Hypothalamus (tissue), 51 donors: ENCODE measurements at places on chromosomes 3 and 15.

GRCh38 chr3:3587647-3587972 is 211.6 kb upstream of the LRRN1 start:
- DNase-seq: no peak

DNA sequence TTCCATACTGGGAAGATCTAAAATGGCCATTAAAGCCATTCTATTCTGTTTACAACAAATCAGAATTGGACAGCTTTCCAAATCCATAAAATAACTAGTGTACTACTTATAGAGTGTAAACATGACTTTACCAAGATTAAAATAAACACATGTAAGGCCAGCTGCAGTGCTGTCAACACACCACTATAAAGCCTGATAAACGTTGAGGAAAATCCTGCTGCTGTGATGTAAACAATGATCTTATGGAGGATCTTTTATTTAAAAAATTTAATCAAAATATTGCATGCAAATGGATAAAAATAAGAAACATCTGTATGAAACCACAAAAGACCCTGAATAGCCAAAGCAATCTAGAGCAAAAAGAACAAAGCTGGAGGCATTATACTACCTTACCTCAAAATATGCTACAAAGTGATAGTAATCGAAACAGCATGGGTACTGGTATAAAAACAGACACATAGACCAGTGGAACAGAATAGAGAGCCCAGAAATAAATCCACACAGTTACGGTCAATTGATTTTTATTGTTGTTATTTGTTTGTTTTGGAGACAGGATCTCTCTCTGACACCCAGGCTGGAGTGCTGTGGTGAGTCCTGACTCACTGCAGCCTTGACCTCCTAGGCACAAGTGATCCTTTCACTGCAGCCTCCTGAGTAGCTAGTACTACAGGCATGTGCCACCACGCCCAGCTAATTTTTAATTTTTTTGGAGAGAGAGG is 428.8 kb upstream of the C2CD4B start:
- DNase-seq: no peak

GRCh38 chr3:11555881-11556633 is 87.7 kb downstream of the VGLL4 start:
- DNase-seq: no peak

DNA sequence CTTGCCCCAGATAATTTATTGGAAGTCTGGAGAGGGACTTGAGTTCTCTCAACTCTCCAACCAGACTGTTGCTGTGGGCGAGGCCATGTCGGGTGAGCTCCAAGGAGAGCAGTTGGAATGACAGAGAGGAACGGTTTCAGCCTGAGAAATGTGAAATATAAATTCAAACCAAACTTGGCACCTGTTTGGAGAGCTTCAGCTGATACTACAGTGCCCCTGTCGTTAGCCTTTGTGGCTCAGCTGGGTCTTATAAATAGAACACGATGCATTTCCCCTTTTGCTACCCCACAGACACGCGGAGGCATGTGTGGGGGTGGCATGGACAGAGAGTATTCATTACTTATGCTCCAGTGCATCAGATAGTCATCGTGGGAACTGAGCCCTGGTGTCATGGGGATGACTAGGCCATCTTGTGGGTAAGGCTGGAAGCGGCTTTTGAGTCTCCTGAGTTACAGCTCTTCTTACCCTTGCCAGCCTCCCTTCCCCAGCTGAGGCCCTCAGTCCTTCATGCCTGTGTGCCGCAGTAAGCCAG is 15.6 kb downstream of the SMAD3 start:
- peak; percentile 41 for DNase-seq

GRCh38 chr3:97510795-97511194 is 253.8 kb upstream of the ARL6 start:
- no peak for DNase-seq

DNA sequence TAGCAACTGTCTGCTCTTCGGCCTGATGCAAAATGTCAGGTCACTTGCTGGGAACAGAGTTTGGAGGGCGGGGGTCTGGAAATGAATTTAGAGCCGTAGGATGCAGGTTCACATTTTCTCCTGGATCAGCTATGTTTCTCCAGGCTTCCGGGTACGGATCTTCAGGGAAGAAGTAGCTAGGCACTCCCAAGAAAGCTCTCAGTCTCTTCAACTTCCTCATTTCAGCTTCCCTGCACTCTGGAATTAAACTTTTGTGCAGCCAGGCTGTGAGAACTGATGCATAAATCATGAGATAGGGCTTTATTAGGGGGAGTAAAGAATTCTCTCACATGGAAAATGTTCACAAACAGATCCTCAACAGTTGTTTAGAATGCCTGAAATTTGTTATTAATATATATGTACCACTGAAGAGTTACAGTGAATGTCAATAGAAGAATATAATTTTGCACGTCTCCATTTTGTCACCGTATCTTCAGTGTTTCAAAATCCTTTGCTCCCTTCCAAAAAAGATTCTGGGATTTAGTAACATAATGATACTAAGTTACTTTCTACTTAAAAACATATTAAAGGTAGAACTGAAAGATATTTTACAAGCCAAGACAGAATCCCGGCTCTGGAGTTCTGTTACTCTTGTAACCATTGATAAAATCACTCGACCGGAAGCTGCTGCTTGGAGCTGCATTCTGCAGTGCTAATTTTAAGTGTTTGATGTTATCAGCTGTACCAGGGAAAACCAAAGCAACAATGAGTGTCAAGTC is 178.5 kb upstream of the P2RY1 start:
- no peak for DNase-seq

- no peak for DNase-seq
Observed at GRCh38 chr3:37741644-37742043, 120.0 kb upstream of the CTDSPL start.

DNA sequence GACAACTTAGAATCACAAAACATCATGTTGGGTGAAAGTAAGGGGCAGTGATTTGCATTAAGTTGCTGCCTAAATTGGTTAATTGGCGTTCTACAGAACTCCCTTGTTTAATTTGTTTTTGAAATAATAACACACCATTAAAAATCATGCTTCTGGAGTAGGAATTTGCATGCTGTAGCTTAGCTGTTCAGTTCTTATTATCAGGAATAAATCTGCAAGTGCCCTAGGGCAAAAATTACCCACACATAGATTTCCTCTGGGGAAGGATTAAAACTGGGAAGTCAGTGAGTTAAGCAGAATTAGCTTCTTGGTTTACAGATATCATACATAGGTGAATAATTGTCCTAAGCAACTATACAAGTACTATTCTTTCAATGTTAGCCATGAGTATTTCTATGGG is 381.6 kb upstream of the NAALADL2 start:
- no peak for DNase-seq

DNA sequence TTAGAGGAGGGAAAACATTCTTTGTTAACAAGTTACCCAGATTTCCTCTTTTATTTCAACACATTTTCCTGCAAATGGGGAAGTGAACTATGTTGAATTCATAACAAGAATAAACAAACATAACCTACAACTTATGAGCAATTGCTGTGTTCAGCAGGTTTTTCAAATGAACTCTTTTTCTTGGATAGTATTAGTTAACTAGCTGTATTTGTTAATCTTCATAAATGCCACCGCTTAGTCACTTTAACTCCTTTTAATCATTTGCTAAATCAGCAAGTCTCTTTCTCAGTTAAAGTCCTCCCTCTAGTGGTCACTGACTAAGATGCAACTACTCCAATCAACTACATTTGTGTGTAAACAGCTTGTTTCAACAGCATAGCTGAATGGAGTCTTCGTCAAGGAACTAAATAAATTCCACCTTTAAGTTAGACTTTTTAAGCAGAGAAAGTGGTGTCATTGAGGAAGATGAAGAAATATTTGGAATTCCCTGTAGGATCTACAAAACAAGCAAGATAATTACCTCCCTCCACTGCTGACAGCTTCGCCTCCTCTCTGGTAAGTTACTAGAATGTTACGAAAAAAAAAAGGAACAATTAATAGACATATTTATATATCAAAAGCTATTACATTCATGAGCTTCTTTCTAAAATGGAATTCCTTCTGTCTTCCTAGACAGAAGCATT is 1122.0 kb downstream of the ROBO1 start:
- DNase-seq: no peak

DNA sequence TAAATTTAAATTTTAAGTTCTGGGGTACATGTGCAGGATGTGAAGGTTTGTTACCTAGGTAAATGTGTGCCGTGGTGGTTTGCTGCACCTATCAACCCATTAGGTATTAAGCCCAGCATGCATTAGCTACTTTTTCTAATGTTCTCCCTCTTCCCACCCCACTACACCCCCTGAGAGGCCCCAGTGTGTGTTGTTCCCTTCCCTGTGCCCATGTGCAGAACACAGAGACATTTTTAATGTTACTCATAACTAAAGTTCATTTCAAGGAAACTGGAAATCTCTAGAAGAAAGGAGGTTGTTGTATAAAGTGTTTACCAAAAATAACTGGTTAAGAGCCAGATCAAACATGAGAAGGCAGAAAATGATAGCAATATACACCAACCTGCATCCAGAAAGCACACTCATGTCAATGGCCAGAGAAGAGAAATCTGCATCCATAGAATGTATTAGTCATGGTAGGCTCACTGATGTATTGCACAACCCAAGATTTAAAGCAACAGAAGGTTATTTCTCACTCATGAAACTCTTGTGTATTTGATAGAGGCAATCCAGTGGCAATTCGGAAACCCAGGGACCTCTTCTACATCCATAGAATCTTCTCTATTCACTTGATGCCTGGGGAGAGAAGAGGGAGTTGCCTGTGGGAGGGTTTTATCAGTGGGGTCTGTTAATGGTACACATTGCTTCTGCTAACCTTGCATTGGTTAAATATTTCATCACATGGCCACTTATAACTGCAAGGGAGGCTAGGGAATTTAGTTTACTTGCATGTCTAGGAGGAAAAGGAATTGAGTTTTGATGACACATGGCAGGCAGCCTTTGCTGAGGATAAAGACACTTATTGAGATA is 321.9 kb upstream of the RASGRP1 start:
- DNase-seq: no peak

- no peak for DNase-seq
Observed at GRCh38 chr15:78666010-78666409, 25.0 kb upstream of the CHRNB4 start.

DNA sequence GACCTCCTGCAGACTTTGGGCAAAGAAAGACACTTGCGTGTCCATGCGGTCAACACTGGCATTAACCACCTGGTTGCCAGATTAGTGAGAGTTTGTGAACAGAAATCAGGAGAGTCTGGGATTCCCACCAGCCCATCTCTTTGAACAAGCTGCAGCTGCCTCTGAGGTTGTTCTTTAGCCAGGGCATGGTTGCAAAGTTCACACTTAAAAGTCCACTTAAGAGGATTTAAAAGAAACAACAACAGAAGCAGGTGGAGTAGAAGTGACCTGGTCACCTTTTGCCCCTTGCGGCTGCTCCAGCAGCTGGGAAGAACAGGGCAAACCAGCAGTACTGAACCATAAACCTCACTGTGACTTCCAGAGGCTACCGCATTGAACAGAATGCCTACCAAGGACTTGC is 97.3 kb downstream of the FOXB1 start:
- no peak for DNase-seq

- DNase-seq: no peak
Observed at GRCh38 chr3:16358336-16358735, 93.3 kb downstream of the OXNAD1 start.

DNA sequence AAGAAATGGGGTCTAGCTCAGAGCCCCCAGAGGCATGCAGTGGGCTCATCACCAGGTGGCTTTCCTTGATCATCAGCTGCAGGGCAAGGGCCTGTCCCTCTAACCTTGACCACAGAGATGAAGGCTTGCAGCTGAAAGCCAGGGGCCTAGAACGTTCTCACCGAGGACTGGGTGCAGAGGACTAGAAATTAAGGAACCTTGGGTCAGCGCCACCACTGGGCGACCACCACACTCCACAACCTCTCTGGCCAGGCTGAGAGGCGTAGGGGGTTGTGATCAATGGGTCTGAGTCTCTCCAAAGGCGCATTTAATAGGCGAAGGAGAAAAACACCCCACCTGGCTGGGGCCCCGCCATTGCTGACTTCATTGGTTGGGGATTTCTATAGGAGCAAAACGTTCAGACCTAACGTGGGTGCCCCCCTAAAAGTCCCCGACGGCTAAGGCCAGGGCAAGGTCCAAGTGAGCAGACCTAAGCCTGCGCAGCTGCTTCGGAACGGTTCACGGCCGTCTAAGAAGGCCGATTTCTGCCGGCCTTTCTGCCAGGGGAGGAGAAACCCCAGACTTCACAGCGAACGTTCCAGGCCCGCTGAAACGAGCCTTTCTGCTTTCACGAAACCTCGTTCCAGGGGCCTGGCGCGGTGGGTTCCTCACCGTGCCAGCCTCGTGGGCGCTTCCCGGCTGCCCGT is 915 bp downstream of the BCL2L10 start:
- no peak for DNase-seq

- DNase-seq: no peak
Observed at GRCh38 chr15:85615930-85616329, 178.8 kb downstream of the KLHL25 start.

- no peak for DNase-seq
Observed at GRCh38 chr3:194120789-194121770, 14.9 kb upstream of the HES1 start.

DNA sequence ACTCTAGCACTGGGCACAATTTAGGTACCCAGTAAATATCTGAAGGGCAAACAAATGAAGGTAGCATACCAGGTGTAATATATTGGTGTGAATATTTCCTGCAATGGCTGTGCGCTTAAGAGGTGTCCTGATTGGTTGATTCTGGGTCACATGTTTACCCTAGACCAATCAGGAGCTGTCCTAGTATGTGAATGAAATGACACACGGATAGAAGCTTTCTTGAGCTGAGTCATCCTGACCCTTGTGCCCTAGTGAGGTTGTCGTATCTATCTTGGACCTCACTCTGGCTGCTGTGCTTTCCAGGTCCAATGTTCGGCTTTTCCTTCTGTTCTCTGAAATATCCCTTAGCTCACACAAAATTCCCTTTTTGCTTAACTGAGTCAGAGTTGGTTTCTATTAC is 58.1 kb upstream of the FOXP1 start:
- DNase-seq: no peak

DNA sequence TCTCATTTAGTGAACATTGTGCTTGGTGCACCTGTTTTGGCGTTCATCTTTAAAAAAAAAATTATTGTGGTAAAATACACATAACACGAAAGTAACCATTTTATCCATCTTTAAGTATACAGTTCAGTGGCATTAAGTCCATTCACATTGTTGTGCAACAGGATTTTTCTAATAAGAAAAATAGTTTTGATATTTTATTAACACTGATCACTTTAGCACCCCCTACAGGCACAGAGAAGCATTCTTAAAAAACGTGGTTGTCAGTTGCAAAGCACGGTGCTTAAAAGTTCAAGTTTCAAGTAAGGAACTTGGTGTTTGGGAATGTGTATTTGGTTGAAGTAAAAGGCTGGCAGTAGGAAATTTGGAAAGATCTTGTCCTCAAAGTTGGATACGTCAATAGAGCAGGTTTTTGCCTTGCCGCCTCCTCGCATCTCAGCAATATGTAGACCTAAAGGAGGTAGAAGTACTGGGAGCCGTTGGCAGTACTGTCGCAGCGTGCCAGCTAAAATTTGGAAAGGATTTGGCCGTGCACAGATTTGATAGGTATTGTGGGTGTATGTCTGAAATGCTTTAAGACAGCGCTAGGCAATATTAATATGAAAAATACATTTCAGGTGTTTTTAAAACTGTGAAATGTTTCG is 110.4 kb downstream of the LRRC28 start:
- DNase-seq: no peak

DNA sequence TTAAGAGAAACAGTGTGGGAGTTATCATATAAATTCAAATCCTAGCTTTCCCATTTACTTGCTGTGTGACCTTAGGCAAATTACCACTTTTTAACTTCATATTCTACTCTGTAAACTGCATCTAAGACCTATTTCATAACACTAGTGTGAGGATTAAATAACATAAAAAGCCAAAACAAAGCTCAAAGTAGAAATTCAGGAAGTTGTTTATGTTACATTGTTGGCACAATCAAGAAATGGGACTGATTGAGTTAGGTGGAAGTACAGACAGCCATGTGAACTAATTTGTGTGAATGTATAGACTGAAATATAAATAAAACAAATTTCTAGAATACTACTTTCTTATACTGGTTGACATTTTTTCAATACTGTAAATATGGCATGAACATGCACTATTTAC is 131.7 kb downstream of the STAG1 start:
- DNase-seq: no peak
